Stimulated activated CD8-positive, alpha-beta memory T cell treated with anti-CD3 and anti-CD28 coated beads, Interleukin-15, amount 100 ng/mL, for 24 hours (primary cell): ENCODE measurements at places on chromosomes 12 and 14.

DNA sequence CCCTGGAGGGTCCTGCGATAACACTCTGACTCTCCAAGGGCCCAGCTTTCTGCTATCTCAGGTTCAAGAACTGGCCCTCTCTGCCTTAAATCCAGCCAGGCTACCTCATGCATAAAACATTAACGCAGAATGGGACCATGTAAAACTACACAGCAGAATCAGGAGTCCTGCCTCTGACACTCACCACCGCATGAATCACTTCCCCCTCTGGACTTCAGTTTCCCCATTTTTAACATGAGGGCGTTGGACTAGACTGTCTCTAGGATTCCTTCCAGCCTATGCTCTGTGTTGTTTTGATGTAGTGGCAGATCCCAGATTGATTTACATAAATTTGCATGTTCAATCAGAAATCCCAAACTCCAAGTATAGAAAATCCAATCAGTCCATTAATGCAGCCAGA, 3.3 kb downstream of the NCKAP5L start:
- no peak for DNase-seq

DNA sequence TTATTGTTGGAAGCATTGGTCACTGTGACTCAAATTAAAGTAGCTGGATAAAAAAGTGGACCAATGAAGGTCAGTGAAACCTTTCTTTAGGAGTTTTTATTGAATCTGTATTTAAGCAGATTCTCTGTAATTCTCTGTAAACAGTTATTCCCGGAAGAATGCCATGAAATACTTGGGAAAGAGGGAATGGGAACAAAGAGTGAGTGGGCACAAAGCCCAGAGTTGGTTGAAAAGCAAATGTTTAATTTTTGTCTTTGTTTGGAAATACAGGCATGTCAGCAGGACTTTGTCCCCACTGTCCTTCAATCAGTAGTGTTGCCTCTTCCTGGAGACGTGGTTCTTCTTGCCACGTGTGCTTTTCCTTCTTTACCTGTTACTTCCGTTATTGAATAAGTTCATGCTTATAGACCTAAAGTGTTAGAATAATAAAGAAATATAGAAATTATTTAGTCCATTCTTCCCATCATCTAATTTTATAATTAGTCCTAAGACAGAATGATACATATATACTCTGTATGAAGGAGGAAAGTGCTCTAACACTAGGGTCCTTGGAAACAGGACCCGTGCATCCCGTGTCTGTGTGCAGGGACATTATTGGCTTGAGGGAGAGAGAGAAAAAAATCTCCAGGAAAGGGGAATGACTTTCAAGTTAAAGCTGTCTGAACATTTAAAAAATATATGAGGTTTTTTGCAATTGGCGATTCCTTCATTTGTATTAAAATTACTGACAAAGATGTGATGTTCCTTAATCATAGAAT, 2.0 kb upstream of the ANG start:
- no peak for DNase-seq

GRCh38 chr14:73237786-73238423, 599 bp downstream of the PAPLN start:
- DNase-seq, result no peak

- no peak for DNase-seq
Measured at GRCh38 chr14:74584951-74585350, 27.1 kb downstream of the LTBP2 start.

- DNase-seq, result no peak
Measured at GRCh38 chr12:131114271-131114670, 160.6 kb downstream of the ADGRD1 start.

- no peak for DNase-seq
Measured at GRCh38 chr14:32675433-32675832, 263.2 kb upstream of the NPAS3 start.

DNA sequence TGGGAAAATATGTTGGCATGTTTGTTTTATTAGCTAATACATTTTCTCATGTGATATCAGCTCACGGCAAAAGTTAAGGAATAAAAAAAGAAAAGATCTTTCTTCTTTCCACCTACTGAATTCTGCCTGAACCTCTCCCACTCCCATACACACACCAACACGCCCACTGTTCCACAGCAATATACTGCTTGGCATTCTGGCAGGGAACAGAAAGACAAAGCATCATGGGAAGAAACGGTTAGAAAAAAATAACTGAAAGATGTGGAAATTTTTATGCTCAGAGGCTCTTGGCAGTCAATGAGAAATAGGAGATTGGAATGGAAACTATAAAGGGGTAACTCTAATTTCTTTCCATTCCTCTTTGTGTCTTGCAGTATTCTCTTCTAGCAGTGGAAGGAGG, 268.5 kb downstream of the FOXG1 start:
- no peak for DNase-seq

GRCh38 chr12:13093191-13093847, 10.1 kb downstream of the GSG1 start:
- DNase-seq, result no peak

GRCh38 chr14:59997449-59997848, 77.5 kb downstream of the LRRC9 start:
- DNase-seq, result no peak

DNA sequence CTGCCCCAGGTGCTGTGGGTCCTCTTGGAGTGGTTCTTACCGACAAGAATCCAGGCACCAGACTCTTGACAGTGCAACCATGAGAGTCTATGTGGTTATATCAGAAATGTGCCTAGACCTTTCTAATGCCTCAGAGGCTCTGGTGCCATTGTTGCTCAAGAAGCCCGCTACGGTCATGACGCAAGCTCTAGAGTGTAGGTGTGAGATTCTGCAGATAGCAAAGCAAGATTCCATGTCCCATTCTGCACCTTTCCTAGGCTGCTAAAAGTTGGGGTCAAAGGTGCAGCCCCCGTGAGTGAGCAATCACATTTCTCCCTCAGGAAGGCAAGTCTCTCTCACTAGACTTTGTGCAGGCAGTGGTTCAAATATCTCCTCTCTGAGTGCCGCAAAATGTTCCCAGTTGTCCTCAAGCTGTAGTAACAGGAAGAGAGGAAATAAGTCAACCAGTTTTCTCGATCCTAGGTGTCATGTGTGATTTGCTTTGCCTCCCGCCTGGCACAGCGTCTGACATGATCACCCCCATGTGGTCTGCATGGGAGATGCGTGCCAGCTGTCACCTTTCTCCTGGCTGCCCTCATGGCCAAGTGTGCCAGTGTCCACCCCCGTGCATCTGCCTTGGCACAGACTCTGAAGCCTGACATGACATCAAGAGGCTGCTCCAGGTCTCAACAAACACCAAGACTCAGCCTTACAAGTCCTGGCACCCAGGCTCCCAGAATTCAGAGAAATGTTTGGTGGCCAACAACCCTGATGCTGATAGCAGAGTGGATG, 122.5 kb upstream of the COCH start:
- DNase-seq, result no peak

DNA sequence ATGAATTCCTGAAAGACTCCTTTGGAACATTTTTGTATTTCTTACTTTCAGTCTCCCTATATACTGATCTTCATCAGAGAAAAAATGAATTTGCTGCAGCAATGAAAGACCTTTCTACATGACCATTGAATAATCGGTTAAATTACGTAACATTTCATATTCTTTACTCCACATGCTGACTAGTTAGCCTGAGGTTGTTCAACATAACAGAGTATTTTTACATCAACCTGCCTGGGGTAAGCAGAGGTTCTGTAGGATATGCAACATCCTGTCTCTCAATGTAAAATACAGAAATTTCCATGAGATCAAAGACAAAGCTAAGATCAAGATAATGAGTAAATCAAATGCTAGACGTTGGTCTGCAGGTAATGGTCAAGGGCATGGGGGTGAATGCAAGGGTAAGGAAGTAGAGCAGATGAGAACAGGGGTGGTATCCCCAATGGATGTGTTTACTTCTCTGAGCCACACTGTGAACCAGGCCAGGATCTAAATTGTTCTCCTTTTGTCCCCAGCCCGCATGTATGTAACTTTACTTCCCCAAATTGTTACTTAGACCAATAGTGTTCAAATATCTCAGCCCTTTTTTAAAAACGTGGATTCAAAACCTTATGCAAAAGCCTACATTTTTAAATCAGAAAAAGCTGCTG, 45.4 kb downstream of the DUSP6 start:
- no peak for DNase-seq
